ENCODE measurements at places on chromosomes 1 and 21. TPM values are rescaled to one million over a fixed set of nuclear protein-coding genes. Genes with fewer than 3 reads are reported as not detected.

SLAMF9 gene
- total RNA-seq, result 8.7 TPM

RHD gene
- total RNA-seq, result not detected

TFF3 gene
- total RNA-seq, result 9.1 TPM

USH2A gene
- total RNA-seq, result not detected

DNA sequence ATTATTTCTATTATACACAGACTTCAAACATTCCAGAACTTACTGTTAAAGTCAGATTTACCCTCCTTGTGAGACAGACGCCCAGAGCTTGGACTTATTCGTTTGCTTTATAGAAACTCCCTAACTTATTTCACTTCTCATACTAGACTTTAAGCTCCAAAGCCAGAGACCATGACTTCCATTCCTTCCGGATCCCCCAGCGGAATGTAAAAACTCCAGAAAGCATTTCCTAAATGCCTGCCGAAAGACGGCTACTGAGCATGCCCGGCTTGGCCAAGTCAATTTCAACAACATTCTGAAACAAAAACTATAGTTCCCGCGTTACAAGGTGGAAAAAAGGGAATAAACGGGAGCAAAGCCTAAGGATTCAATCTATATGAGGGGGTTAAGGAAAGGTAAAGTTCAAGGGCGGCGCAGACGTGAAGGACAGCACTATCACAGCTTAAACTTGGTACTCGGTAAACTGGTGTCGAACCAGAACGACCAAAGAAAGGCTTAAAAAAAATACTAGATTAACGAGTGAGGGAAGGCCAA, 1.1 kb downstream of the USP48 start:
- DNase-seq, result peak; percentile 34

DNA sequence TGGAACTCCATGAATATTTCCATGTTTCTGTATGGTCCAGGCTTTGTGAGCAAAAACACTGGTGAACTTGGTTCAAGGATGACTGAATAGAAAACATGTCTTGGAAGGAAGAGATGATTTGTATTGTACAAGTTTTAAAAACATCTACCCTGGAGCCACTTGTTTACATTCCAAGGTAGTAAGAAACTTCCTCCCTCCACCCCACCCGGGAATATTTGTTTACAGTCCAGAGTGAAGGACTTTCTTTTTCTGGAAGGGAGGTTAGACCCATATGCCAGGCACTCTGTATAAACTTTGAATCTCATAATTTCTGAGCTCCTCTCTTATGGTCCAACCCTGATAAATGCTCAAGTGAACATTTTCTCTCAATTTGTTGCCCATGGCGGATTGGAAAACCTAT, 323.3 kb upstream of the LYPLAL1 start:
- peak; percentile 37 for DNase-seq

GRCh38 chr1:201754353-201754752, 74.6 kb upstream of the IPO9 start:
- DNase-seq, result no peak

DNA sequence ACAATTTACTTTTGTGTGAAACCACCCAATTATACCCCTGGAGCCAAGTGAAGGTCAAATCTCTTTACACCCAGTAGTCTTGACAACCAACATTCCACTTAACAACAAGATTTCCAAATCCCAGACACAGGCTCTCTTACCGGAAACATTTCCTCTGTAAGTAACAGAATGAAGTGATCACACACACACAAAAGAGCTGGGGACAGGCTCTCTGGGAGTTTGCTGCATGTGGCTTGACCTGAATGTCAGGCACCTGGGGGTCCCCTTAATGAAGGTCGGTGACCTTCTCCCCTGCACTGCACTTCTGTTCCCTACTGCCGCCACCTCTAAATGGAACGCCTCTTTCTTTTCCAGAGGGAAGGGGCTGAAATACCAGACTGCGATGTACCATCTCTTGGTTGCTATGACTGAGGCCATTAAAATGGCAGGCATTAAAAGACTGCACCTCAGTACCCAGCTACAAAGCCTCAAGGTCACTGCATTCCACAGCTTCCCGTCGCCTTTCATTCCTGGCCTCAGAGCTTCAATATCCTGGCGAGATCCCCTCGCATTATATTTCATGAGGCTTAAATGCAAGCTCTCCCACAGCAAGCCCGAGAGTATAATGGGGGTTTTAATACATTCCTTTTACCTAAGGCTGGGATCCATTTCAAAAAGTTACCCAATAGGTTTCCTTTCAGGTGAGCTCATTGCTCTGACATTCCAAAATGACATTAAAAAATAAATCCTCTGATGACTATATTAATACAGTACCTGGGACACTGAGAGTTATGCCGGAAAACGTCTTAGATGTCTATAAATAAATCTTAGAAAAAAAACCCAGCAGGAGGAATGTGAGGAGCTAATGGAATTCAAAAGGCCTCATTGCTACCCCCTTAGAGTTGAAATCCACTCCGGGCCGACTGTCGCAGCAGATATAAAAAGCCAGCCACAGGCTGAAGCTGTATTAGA, 90.9 kb upstream of the DIRAS3 start:
- no peak for DNase-seq

DNA sequence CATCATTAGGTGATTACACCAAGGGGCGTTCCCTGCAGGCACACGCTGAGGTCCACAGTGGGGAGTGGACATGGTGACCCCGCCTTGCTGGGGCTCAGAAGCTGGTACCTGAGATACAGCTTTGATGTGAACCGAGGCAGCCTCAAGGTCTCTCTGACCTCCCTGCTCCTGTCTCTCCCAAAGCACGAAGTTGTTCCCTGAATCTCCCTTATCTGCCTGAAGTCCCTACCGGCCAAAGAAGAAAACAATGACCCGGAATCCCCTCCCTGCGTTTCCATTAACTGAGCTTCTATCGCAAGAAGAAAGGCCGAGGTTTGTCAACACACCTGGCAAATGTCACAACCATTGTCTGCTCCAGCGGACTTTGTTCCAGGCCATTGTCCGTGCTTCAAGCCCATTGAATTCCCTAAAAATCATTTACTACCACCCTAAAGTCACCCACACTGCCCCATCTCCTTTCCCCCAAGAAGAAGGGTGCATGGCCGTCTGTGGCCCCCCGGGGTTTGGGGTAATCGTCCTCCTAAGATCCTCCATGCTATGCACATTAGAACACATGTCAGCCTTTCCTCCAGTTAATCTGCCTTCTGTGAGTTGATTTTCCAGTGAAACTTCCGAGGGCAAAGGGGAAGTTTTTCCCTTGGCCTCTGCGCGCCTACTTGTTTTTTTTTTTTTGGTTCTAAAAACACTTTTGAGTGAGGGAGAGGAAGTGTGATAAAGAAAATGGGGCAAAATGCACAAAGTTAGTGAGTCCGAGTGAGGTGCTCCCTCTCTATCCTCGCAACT, 48.1 kb upstream of the COL18A1 start:
- DNase-seq, result no peak

DNA sequence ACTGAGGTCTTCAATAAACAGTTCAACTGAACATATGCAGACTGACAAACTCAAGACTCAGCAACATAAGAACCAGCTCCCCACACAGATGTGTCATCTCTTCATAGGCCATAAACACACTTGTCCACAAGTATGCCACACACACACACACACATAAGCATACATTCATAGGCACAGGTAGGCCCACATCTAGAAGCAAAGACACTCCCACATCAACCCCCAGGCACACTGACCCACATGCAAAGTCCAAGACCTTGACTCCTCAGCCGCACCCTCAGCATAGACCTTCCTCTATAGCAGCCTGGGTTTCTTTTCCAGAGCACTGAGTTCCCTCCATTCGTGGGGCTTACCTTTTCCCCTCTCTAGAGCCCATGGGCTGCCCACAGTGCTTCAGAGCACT, 1.4 kb downstream of the LAD1 start:
- peak; percentile 92 for DNase-seq

GRCh38 chr1:116257836-116258235, 115.2 kb upstream of the ATP1A1 start:
- DNase-seq, result no peak
